Naive thymus-derived CD4-positive, alpha-beta T cell (primary cell): ENCODE measurements at places on chromosomes 2 and 18. TPM values are rescaled to one million over a fixed set of nuclear protein-coding genes. Genes with fewer than 3 reads are reported as not detected.

Gene UGT1A10
- total RNA-seq, result not detected

Gene TCF7L1
- total RNA-seq, result not detected

Gene FER1L5
- not detected for total RNA-seq

GRCh38 chr2:235135990-235136561 is 184.3 kb downstream of the SH3BP4 start:
- H3K4me3 ChIP-seq, result no peak overlapping the region
- no peaks in the 10 kb centered on the region for H3K4me1 ChIP-seq
- H3K36me3 ChIP-seq, result no peaks in the 10 kb centered on the region
- no peak overlapping the region for H3K27ac ChIP-seq
- DNase-seq, result no peak

DNA sequence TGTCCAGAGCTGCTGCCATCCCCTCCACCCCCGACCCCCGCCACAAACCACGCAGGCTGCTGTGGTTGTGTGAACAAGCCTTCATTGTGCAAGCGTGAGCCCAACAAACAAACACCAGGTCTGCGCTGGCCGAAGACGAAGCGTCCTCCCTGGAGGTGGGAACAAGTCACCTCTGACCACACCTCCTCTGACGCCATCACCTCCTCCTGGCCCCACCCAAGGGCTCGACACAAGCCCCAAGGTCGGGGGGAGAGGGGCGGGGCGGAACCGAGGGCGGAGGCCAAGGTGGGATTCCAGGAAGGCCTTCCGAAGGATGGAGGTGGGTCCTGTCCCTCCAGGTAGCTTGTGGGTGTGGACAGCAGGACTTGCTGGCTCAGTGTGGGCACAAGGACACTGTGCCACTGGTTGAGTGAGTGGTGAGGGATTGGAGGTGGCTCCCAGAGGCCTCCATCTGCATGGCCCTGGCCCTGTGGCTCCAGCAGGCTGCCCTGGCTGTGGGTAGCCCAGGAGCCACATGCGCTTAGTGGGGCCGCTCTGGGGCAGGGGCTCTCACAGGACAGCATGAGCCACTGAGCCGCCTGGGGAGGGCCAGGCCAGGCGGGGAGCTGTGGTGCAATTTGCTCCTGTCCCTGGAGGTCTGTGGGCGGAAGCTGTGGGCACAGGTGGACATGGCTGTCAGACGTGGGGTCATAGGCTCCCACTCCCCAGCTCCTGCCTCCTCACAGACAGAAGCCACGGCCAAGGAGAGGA is 7.4 kb upstream of the GPR17 start:
- no peak overlapping the region for H3K4me3 ChIP-seq
- no peak for DNase-seq
- peak overlapping the region; percentile 78 for H3K27ac ChIP-seq
- H3K36me3 ChIP-seq, result peaks cover 7% of the 10 kb centered on the region
- H3K27me3 ChIP-seq, result no peaks in the 10 kb centered on the region

- peak overlapping the region; percentile 76 for H3K4me3 ChIP-seq
- H3K36me3 ChIP-seq, result no peaks in the 10 kb centered on the region
- DNase-seq, result no peak
- no peaks in the 10 kb centered on the region for H3K27me3 ChIP-seq
- no peaks in the 10 kb centered on the region for H3K4me1 ChIP-seq
Observed at GRCh38 chr2:61906186-61906470, 654 bp downstream of the COMMD1 start.
